ENCODE measurements at places on chromosomes 3 and 15.

DNA sequence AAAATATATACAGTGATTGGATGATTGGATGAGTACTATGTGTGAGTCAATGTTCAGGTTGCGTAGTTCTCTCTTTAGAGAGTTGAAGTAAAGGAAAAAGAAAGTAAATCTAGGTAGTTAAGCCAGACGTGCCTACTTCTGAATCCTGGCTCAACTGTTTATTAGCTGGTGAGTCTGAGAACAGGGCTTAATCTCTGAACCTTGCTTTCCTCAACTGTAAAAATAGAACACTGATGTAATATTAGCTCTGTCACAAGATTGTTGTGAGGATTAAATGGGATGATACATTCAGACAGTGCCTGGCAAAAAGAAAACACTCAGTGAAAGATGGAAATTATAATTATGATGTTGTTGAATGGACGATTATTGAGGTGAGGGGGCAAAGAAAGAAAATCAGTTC is 413.4 kb downstream of the MAGI1 start:
- DNase-seq = no peak

- peak; percentile 36 for DNase-seq
Observed at GRCh38 chr3:169863458-169863899, 6.3 kb downstream of the LRRC31 start.

GRCh38 chr3:175585898-175586297 is 726.8 kb downstream of the NAALADL2 start:
- no peak for DNase-seq

- DNase-seq = no peak
Observed at GRCh38 chr3:98136631-98137030, 6.1 kb downstream of the OR5H1 start.

All from NCI-H460 (cell line).